ENCODE measurements at places on chromosomes 16 and 17.
A peak's percentile ranks its signal among the peaks of the same experiment; 100 is the strongest.

DNA sequence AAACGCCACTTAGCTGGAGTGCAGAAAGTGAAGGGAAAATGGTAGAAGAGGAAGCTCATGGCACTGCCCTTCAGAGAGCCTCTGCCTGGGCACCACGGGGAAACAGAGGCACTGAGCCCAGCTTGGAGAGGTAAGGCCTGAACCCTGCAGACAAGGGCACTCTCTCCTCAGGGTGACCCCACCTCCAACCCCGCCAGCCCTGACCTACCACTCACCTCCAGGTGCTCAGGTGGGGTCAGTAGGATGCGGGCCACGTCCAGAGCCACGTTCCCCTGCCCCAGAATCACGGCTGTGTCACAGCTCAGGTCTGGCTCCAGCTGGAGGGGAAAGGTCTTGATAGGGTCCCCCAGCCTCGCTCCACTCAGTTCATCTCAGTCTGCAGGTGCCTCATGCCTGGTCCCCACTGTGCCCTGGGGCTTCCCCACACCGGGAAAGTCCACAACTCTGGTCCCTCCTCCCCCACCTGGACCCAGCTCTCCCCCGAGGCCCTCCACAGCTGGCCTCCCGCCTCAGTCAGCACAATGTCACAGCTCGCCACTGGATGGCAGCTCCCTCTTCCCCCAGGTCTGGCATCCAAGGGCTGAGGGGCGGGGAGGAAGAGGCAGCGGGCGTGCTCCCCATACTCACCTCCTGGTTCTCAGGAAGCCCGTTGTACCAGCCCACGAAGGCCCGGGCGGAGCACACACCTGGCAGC lies 6.0 kb upstream of the GRIN2C start:
- no peak for DNase-seq

GRCh38 chr16:75007443-75007842 lies 8.6 kb downstream of the ZNRF1 start:
- no peak for DNase-seq

DNA sequence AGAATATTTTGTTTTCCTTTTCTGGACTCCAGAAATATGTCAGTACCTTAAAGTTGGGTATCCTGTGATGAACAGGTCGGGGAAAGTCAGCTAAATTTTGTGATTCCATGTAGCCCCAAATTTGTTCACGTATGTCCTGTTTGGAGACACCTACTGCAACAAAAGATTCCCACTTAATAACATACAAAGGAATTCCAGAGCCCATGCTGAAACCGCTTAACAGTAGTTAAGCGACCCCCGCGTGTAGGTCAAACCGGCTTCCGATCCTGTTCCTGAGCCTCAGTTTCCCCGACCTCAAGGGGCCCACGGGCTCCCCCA lies 477 bp downstream of the MTHFSD start:
- no peak for DNase-seq

GRCh38 chr16:57565461-57565860 lies 23.0 kb downstream of the ADGRG5 start:
- DNase-seq = no peak

DNA sequence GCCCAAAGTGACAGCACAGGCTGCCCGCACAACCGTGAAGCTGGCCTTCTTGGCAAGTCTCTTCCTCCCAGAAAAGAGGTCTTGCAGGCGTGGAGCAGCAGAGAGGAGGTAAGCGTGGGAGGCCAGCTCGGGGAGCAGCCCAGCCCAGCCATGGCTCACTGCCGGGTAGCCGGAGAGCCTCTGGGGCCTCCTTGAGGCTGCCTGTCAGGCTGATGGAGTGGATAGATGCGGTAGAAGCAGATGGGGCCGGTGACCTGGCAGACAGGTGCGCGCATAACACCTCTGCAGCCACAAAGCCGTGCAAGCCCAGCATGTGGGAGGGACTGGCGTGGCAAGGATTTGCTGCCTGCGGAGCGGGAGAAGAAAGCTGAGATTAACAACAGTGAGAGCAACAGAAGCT lies 17.1 kb upstream of the DOK4 start:
- no peak for DNase-seq

GRCh38 chr17:71902894-71903506 lies 217.8 kb upstream of the SOX9 start:
- DNase-seq = peak; percentile 45

DNA sequence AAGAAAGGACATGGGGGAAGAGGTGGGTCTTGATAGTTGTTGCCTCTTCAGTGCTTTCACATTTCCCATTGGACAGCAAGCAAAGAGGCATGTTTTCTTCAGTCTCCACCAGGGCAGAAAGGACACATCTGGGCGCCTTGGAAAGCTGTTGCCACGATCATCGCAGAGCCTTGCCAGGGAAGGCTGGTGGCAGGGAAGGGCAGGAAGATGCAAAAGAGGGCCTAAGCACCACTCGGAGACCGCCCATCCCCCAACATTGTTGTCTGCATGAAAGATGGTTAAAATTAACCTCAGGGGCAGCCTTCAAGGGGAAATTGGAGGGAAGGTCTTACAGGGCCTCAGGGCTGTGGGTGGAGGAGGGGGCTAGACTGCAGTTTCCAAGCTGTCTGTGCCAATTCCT lies 114.2 kb downstream of the SOX9 start:
- DNase-seq = no peak

DNA sequence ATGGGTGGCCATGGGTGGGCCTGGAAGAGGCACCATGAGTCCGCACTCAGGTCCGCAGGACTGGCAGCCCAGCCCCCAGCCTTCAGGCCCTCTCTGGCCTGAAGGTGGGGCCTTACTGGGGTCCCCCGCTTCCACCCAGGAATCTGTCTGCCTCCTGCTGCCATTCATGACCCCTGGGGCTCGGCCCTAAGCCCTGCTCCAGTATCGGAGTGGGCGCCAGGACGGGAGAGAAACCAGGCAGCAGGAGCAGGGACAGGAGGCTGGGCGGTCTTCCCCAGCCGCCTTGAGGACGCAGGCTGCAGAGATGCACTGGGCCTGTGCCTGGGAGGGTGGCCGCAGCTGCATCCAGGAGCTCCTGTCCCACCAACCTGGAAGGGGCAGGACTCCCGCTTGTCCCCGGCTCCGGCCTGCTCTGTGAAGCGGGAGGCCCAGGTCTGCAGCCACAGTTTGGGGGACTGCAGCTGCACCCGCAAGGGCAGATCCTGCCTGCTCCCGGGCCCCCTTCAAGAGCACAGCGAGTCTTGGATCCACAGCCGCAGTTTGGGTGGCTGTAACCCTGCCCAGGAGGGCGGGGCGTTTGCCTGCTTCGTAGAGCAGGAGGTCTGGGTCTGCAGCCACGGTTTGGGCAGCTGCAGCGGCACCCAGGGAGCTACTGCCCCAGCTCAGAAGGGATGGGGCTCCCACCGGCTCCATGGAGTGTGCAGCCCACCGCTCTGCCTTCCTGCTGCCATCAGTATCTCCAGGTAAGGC lies 81.8 kb upstream of the DNAJA2 start:
- DNase-seq = no peak

DNA sequence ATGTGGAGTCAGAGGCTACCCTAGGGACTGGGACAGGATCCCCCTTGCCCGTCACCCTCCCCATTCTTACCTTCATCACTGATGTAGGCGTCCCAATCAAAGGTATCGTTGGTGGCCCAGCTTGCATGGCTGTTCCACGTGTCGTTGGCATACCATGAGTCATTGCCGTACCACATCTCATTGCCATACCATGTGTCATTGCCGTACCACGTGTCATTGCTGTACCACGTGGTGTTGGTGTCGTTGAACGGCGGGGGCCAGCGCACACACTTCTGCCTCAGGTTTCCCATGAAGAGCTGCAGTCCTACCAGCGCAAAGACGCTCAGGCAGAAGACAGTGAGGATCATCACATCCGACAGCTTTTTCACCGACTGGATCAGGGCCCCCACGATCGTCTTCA lies 4.8 kb downstream of the SCN4A start:
- no peak for DNase-seq

DNA sequence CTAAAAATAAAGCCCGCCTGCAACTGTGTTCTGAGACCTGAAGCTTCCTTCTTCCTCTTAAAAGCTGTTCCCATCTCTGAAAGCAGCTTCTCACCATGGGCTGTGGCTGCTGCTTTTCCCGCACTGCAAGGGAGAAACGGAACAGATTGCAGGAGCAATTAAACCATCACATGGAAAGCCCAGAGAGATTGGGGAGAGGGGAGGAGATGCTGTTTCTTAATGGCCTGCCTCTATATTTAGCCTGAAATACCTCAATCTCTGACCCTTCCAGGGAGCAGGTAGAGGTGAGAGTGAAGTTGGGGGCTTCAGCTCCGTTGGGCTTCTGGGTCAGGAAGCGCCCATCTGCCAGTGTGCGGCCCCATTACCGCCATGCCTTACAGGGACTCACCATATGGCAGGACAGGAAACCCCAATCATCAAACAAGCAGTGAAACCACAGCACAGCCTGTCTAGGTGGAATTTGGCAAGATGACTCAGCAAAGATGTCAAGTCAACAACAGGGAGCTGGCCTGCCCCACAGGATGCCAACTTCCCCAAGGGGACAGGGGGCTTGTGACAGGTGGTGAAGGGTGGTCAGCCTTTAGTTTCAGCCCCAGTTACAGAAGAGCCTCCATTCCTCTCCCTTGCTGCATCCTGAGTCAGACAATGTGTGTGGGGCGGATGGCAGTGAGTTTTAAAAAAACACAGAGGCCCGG lies 286.6 kb upstream of the CCL2 start:
- DNase-seq = no peak

DNA sequence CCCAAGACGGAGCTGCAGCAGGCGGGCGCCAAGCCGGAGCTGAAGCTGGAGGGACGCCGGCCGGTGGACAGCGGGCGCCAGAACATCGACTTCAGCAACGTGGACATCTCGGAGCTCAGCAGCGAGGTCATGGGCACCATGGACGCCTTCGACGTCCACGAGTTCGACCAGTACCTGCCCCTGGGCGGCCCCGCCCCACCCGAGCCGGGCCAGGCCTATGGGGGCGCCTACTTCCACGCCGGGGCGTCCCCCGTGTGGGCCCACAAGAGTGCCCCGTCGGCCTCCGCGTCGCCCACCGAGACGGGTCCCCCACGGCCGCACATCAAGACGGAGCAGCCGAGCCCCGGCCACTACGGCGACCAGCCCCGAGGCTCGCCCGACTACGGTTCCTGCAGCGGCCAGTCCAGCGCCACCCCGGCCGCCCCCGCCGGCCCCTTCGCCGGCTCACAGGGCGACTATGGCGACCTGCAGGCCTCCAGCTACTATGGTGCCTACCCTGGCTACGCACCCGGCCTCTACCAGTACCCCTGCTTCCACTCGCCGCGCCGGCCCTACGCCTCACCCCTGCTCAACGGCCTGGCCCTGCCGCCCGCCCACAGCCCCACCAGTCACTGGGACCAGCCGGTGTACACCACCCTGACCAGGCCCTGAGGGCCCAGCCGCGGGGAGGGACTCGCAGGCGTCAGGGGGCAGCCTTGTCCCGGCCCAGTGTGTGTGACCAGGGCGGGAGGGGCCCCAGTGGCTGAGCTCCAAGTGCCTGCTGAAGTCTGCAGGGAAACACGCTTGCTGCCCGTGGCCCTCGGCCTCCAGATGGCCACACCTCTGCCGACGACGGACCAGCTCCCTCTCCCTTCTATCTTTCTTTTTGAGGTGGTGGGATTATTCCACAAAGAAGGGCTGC lies 3.4 kb downstream of the SOX8 start:
- no peak for DNase-seq

GRCh38 chr17:6231886-6232731 lies 161.9 kb downstream of the WSCD1 start:
- DNase-seq = peak; percentile 12

- DNase-seq = no peak
Observed at GRCh38 chr16:89020068-89020924, 43.3 kb upstream of the CBFA2T3 start.

DNA sequence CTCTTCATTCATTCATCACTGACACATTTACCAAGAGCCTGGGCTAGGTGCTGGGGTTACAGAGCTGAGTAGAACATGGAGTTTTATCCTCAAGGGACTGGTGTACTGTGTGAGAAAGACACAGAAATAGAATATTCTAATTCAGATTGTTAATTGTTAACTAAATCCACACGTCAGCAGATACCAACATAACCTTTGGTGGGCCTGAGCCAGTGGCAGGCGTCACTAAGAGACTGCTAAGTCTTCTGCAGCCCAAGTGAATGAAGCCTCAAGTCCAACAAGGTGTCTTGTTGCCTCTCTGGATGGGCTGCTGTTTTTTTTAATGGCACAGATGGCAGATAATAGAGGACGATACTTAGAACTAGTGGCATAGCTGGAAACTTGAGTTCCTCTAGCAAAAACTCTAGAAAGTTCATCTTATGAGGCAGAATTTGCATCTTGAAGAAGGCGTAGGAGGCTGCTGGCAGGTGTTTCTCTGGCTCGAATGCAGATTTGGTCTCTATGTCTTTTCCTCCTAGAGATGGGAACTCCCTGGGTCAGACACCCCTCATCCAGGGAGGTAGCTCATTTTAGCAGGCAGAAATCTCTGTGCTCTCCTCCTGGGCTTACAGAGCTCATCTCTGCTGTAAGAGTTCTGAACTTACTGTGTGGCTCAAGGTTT lies 179.5 kb downstream of the NTN1 start:
- DNase-seq = no peak
